ENCODE measurements at places on chromosomes 2 and 18.

DNA sequence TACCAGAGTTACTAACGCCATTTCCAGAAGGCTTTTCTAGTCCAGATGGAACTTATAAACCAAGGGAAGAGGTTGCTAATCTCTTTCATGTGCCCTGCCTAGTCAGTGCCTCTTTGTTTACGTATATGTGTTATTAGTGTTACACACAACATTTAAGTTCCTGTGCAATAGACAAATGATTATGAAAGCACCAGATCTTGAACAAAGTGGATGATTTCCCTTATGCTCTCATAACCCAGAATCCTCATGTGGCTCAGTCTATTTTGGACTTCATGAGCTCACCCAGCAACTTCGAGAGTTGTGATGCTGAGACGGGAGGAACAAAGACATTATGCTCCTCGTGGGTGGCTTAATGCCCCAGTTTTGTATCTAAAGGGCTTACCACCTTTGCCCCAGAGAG lies 214.4 kb upstream of the SP5 start:
- no peak for DNase-seq

DNA sequence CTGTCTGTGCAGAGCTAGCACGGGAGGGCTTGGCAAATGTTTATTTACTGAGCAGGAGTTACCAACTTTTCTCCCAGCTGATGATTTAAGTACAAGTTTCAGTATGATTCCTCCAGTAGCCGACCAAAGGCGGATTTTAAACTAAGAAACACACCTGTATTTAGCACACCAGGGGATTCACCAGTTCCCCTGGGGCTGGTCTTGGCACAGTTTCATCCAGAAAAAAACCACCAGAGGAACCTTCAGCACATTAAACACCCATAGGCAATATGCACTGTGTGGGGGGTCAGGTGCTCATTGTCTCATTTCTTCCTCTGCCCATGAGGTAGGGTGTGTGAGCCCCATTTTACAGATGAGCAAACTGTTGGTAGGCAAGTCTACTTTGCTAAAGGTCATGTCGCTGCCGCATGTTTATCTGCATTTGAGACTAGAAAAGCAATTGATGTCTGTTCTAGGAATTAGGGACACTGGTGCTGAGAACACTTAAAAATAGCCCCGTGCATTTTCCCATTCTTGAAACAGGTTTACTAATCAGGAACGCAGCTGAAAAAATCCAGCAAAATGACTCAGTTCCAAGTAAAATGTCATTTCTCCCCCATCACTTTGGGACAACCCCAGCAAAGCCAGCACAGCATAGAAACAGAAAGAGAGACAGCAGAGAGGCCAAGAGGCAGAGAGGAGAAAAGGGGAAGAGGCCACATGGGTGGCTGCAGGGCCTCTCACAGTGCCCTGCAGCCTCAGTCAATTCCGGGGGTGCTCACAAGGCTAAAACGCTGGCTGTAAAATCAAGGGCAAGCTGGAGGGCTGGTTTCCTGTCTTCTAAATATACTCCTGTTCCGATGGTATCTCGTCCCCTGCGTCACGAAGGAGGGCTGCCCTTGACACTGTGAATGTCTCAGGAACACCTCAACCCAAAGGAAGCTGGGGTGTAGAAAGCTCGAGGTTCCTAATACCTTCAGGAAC lies 166.8 kb upstream of the ID2 start:
- no peak for DNase-seq

GRCh38 chr2:45469314-45470099 lies 141.6 kb downstream of the SRBD1 start:
- no peak for DNase-seq

DNA sequence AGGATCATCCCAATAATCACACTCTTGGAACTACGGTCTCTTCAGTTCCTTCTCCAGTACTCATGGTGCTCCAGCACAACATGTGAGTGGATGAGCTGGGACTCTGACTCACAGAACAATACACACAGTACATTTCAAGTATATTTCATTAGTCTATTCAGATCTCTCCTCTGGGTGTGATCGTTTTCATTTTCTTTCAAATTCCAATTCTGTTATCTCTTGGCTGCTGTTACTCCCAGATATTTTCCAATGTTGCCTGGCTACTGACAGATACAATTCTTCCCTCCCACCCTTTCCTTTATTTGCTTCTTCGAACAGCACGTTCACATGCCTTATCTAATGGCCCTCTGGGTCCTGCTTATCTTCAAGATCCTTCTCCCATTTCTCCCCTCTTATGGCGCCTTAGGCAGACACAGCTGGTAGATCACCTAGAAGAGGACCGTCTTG lies 216.0 kb downstream of the ACKR3 start:
- no peak for DNase-seq

- DNase-seq: no peak
Observed at GRCh38 chr2:27754138-27754588, 17.4 kb upstream of the MRPL33 start.

DNA sequence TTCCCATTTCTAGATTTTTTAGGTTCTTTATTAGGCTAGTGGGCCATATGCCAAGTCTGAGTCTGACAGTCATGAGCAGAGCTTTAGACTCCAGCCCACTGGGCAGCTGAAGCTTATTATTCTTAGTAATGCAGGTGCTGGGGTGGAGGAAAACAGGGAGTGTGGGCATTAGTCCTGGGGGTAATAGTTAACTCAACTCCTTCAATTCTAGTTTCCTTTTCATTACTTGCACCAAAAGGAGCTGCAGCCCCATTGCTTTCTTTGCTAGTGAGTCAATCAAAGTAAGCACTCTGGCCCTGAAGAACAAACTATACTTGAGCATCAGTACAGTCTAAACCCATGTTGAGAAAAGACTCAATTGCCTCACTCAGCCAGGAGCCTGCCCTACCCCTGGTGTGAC lies 35.5 kb downstream of the ICOS start:
- DNase-seq: no peak

DNA sequence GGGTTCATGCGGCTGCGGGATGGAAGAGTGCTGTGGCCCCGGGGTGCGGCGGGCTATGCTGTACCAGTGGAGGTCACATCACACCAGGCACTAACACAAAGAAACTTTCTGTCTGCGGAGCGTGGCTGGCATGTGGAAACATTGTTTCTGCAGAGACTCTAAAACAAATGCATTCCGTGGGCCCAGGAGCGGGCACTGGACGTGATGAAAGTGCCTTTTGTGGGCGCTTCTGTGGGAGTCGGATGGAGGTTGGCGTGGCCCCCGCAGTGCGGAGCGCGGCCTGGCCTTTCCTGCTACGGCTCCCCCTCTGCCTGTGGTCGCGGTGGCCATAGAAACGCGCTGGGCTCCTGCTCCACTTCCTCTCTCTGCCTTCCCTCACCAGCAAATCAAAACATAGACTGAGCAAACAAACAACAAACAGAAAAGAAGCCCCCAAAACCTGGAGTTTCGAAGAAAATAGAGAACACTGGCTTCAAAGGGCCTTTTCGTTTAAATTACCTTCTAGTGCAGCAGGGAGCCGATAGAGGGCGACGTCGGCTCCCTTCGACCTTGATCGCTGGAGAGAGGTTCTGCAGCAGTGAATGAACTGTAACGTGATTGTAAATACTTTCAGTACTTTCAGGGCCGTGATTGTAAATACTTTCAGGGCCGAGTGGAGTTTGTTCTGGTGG lies 51.4 kb downstream of the KIF5C start:
- peak; percentile 41 for DNase-seq

- DNase-seq: no peak
Observed at GRCh38 chr2:234828382-234829073, 123.3 kb upstream of the SH3BP4 start.

DNA sequence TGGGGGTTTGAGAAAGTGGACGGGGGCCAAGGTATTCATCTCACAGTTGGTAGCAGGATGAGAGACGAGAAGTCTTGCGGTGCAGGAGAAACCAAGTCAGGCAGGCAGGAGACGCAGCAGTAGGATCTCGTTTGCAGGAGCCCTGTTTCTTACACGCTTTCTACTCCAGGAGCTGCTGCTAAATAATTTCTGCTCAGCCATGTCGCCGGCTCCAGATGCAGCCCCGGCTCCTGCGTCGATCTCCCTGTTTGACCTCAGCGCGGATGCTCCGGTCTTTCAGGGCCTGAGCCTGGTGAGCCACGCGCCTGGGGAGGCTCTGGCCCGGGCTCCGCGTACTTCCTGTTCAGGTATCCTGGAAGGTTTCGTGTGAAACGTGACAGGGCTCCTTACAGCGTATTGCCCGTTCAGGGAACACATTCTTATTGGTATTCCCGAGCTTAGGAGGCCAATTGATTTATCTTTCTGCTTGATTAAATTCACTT lies 494 bp downstream of the ANKZF1 start:
- no peak for DNase-seq

DNA sequence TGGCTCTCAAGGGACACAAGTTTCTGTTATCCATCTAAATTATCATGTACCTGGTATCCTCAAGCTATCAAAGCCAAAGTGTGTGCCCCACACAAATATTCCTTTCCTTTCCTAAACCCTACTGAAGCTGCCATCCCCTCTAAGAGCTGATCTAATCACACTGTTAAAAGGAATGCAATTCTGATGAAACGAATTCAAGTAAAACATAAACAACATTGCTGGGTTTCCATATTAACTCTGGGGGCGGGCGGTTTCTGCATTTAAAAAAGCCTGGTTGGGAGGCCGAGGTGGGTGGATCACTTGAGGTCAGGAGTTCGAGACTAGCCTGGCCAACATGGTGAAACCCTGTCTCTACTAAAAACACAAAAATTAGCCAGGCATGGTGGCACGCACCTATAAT lies 41.9 kb upstream of the PCBP1 start:
- no peak for DNase-seq

DNA sequence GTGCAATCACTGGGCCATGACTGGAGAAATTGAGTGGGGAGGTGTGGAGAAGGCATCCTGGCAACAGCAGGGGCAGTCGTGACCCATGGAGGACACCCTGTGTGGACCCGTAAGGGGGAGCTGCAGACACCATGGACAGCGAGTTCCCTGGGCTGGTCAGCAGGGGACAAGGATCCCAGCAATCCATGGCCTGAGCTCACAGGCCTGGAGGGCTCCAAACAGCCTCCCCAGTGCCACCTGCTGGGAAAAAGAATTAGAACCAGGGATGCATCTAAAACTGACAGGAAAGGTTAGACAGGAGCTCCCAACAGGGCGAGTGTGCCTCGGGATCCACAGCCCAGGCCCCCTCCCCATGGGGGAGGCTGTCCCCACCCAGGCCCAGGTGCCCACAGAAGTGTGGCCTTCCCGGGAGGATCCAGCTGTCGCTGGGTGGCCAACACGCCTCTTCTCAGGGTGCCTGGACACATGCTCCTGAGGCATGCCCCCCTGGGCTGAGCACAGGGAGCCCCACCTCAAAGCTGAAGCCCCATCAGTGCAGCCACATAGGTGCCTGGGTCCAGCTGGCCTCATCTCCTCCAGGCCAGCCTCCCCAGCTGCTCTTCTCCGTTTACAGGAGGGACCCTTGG lies 20.5 kb upstream of the KIF1A start:
- DNase-seq: no peak
